ENCODE measurements at places on chromosomes 7 and 10.

DNA sequence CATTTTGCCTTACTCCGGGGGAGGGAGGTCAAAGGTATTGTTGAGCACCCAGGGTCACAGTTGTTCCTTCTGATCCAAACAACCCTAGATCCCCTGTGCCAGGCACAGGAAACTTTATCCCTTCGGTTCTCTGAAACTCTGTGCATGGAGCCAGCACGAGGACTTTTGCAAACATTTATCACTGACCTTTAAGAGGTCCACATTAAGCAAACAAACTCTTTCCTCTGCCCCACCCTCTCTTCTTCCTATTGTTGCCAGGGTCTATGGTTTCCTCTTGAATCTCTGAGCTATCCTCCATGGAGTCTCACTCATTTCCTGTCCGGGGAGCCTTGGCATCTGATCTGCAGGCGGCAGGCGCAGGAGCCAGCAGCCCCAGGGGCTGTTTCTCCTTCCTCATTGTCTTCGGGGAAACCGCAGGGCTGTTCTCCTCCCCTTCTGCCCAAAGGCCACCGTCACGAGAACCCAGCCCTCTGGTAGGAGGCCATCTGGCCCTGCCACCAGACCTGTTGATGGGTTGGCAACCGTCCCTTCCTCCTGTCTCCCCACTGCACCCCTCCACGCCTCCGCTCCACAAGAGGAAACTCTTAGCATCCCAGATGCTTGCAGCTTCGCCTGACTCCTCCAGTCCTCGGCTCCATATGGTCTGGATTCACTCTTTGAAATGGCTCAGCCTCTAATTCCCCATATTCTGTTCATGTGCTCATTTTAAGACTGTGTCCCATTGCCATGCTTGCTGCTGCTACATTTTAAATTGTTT is 327.3 kb upstream of the NRP1 start:
- H3K36me3 ChIP-seq = no peaks in the 10 kb centered on the region
- peaks cover 2% of the 10 kb centered on the region for H3K4me1 ChIP-seq
- no peak overlapping the region for H3K27ac ChIP-seq
- no peaks in the 10 kb centered on the region for H3K27me3 ChIP-seq
- no peak overlapping the region for H3K4me3 ChIP-seq

- H3K27me3 ChIP-seq = no peaks in the 10 kb centered on the region
- H3K4me3 ChIP-seq = no peak overlapping the region
- no peaks in the 10 kb centered on the region for H3K4me1 ChIP-seq
- no peaks in the 10 kb centered on the region for H3K36me3 ChIP-seq
Measured at GRCh38 chr10:123939591-123939990, 48.0 kb upstream of the CPXM2 start.

DNA sequence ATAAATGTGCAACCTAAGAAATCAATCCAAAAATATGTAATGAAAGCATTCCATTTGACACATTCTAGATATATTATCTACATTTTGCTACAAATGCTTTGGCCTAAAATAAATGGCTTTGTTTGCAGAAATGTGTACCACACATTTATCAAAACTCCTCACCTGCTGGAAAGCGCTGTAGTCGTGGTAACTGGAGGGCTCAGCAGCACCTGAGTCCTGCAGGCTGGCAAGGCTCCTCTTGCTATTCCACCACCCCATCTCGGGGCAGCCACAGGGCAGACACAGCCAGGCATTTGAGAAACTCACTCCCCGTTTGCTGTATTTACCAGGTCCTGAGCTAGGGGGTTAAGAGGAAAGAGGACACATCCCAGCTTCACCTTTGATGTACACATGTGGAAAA is 68.1 kb upstream of the TOMM7 start:
- H3K27ac ChIP-seq = no peak overlapping the region
- DNase-seq = no peak
- no peak overlapping the region for H3K4me3 ChIP-seq
- H3K27me3 ChIP-seq = no peaks in the 10 kb centered on the region
- H3K4me1 ChIP-seq = no peaks in the 10 kb centered on the region

GRCh38 chr10:49037187-49037586 is 78.1 kb downstream of the VSTM4 start:
- H3K27me3 ChIP-seq = no peaks in the 10 kb centered on the region
- no peaks in the 10 kb centered on the region for H3K36me3 ChIP-seq
- no peaks in the 10 kb centered on the region for H3K4me1 ChIP-seq
- H3K27ac ChIP-seq = no peak overlapping the region
- H3K4me3 ChIP-seq = no peak overlapping the region

- H3K27ac ChIP-seq = no peak overlapping the region
- no peaks in the 10 kb centered on the region for H3K36me3 ChIP-seq
- no peaks in the 10 kb centered on the region for H3K4me1 ChIP-seq
- no peak for DNase-seq
Measured at GRCh38 chr10:43229208-43230061, 37.4 kb downstream of the RASGEF1A start.

- no peak for DNase-seq
- no peaks in the 10 kb centered on the region for H3K36me3 ChIP-seq
- no peaks in the 10 kb centered on the region for H3K4me1 ChIP-seq
- no peaks in the 10 kb centered on the region for H3K27me3 ChIP-seq
- H3K27ac ChIP-seq = no peak overlapping the region
Measured at GRCh38 chr10:112855134-112855533, 94.9 kb upstream of the TCF7L2 start.

DNA sequence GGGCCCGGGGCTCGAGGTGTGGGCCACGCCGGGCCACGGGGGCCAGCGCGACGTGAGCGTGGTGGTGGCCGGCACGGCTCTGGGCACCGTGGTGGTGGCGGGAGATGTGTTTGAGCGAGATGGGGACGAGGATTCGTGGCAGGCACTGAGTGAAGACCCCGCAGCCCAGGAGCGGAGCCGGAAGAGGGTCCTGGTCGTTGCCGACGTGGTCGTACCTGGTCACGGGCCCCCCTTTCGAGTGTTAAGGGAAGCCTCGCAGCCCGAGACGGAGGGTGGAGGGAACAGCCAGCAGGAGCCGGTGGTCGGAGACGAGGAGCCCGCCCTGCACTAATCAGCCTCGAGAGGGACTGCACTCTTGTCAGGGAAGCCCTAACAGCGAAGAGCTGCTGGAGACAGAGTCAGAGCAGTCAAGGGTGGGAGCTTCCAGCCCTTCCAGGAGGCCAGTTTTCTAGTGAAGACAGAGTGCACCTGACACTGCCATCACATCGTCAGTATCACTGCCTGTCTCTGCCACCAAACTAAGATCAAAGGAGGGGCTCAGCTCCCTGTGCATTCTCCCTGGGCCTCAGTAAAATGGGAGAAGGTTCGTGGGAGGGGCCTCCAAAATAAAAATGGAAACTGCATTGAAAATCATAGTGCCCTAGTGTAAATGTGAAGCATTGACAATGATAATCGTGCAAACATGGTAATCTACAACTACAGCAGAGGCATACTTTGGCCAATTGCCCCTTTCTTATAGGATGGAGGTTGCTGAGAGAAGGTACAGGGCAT is 1.3 kb downstream of the MBLAC1 start:
- H3K27ac ChIP-seq = peak overlapping the region; percentile 95
- H3K36me3 ChIP-seq = peaks cover 3% of the 10 kb centered on the region
- H3K4me1 ChIP-seq = peaks cover 3% of the 10 kb centered on the region
- no peaks in the 10 kb centered on the region for H3K27me3 ChIP-seq
- peak overlapping the region; percentile 85 for H3K4me3 ChIP-seq

DNA sequence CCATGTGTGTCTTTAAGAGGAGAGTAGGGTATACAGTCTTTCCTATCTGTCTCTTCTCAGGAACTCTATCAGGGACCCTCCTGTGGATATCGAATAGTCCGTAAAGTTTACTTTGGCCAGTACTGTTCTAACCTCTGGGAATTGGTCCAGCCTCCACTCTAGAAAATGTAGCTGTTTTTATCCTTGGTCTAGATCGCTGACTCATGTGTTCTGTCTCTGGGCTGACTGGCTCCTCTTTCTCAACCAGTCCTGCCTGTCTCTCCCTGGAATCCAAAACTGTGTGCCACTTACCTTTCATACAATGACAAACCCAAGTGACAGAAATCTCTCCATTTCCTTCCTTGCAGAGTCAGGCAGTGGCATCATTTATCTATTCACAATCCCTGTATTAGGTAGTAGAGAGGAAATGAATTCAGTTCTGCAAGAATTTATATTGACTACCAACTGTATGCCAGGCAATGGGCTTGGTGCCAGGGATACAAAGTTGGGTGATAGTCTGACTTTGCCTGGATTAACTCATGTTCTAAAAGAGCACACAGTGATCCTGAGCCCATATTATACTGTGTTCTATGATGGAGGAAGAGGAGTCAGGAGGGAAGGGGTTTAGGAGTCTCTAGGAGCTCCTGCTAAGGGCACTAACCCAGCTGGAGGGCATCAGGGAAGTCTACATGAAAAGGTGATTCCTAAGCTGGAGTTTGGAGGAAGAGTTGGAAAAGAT is 232.7 kb downstream of the LRMDA start:
- H3K36me3 ChIP-seq = no peaks in the 10 kb centered on the region
- peak; percentile 43 for DNase-seq
- H3K27me3 ChIP-seq = peaks cover 2% of the 10 kb centered on the region
- H3K27ac ChIP-seq = no peak overlapping the region
- no peak overlapping the region for H3K4me3 ChIP-seq
- H3K4me1 ChIP-seq = peaks cover 3% of the 10 kb centered on the region

DNA sequence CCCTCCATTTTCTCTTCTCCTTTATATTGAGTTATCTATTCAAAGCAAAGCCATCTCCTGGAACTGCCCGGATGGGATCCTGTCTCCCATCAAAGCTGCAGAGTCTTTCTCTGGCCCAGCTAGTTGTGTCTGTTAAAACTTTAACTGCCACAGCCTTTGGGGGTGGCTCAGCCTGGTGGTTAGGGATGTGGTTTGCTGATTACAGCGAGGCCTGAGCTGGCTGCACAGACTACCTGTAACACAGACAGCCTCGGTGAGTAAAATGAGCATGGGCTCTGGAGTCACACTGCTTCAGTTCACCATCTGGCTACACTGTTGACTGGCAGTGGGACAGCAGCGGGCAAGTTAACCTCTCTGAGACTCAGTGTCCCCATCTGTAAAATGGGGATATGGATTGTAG is 18.4 kb upstream of the HABP2 start:
- H3K27me3 ChIP-seq = no peaks in the 10 kb centered on the region
- no peaks in the 10 kb centered on the region for H3K4me1 ChIP-seq
- no peak overlapping the region for H3K27ac ChIP-seq
- H3K36me3 ChIP-seq = no peaks in the 10 kb centered on the region
